ENCODE measurements at places on chromosomes 7 and 10.

DNA sequence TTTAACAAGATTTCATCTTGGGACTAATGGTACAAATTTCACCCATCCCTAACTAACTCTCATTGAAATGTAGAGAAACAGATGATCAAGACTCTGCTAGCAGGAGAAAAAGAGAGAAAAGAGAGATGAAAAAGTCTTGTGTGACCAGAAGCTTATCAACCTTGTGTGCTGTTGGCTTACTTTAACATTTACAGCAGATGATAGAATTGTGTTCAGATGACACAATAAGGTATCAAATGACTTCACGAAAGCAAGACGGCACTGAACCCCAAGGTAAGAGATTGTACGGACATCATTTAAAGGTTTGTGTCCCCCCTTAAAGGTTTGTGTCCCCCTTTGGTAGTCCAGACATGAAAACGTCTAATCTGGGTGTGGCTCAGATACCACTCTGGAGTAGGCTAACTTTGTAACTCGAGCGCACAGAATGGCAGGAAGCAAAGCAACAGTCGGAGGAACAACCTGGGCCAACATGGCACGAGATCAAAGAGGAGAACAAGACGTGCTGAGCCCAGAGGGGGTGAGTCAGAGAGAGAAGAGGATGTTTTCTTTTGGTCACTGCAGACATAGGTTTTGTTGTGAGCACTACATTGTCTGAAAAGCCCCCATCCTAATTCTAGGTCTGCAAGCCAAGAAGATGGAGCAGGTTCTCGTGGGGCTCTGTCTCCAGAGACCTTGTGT is 10.4 kb upstream of the LMBR1 start:
- DNase-seq: no peak

GRCh38 chr10:11168423-11169090 is 150.9 kb downstream of the CELF2 start:
- no peak for DNase-seq

- DNase-seq: no peak
Measured at GRCh38 chr10:86079088-86079487, 287.5 kb downstream of the GRID1 start.

- DNase-seq: peak; percentile 80
Measured at GRCh38 chr7:135291809-135292253, 58.2 kb downstream of the STRA8 start.

DNA sequence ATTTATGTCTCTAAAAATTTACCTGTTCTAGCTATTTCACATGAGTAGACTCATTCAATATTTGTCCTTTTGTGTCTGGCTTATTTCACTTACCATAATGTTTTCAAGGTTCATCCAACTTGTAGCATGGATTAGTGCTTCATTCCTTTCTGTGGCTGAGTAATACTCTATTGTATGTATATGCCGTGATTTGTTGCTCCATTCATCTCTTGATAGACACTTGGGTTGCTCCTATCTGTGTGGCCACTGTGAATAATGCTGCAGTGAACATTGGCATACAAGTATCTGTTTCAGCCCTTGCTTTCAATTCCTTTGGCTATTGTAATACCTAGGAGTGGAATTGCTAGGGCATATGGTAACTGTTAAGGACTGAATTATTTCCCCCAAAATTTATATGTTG is 86.9 kb downstream of the VWC2 start:
- DNase-seq: no peak
